ENCODE measurements at places on chromosomes 3 and 15.

DNA sequence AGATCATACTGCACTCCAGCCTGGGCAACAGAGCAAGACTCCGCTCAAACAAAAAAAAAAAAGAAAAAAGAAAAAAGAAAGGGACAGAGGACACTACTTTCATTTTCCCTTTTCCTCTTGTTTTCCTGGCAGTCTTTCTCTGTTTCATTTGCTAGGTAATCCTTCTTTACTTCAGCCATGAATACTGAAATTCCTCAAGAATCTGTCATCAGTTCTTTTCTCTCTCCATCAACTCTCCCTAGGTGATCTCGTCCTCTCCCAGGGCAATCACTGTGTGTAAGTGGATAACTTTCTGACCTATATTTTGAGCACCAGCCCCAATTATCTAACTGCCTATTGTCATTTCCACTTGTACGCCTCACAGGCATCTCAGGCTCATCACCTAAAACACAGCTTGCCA is 51.5 kb downstream of the TTC23 start:
- no peak for DNase-seq

- no peak for DNase-seq
Observed at GRCh38 chr3:141594357-141594756, 107.5 kb downstream of the RASA2 start.

DNA sequence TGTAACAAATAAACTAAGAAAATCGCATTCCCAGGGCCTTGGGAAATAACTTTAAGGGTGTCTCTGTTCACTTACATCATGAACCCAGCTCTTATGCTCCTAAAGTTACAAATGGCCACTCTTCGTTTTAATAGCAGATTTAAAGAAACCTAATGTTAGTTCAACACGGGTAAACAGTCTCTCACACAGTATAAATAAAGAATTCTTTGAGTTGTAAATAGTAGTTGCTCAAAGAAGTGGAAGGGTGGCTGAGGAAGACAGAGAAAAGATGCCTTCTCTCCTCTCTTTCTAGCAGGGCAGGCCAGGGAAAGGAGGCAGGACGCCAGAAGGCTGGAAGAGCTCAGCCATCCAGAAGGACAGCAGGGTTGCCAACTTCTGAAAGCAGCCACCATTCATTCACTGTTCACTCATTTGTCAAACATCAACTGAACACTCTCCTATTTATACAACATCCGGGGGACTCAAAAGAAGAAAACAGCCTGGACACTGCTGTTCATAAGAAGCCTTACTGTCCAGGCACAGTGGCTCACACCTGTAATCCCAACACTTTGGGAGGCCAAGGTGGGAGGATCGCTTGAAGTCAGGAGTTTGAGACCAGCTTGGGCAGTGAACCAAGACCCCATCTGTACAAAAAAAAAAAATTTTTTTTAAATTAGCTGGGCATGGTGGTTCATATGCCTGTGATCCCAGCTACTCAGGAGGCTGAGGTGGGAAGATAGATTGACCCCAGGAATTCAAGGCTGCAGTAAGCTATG is 47.3 kb downstream of the WWTR1 start:
- DNase-seq: no peak

GRCh38 chr3:122055215-122055614 is at the start of gene CD86:
CD86 (plus strand) TSS chr3:122055362; CDS start chr3:122055490, 128 bp downstream.
- no peak for DNase-seq

- DNase-seq: no peak
Observed at GRCh38 chr3:135310317-135310716, 515.3 kb downstream of the EPHB1 start.

DNA sequence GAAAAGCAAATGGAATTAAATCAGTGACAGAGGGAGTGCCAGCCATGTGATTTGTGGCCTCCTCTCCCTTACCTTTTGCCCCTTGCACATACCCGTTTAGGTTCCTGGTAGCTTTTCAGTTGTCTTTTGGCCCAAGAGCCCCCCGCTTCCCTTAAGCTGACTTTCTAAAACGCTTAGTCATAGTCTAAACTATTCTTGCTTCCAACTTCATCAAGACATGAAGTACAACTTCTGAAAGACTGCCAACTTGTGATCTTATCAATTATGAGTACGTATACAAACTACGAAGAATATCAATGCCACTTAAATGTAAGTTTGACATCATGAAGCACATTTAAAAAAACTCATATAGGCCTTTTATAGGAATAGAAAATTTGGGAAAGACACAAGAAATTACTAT is 61.9 kb downstream of the EIF3J start:
- DNase-seq: no peak

GRCh38 chr3:188055388-188055787 is 98.6 kb upstream of the LPP start:
- no peak for DNase-seq
